Hepatocyte (in vitro differentiated cells): ENCODE measurements at places on chromosomes 12 and 14. TPM values are rescaled to one million over a fixed set of nuclear protein-coding genes. Genes with fewer than 3 reads are reported as not detected.

AQP6 gene
- total RNA-seq = not detected in 2 replicates

ACSS3 gene
- 18.8 and 31.4 TPM in 2 replicates for total RNA-seq

DNA sequence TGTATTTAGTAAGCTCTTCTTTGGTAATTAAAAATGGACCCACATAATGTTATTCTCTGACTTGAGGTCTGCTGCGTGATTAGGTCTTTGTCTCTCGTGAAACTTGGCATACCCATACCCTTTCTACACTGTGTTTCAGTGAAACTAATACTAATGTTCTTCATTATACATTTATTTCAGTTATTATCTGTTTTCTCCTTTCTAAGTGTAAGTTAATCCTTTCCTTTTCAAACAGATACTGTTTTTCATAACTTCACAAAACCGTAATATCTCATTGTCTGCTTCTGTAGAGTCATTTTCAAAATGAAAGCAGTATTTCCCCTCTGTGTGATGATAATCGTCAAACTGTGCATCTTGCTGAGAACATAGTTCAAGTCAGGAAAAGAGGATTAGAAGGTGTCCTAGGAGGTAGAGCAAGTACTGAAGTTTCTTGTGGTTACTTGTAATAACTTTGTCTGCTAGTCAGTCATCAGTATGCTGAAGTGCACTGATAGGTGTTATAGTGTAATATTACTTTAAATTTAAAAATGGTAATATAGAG is 15.9 kb downstream of the PYROXD1 start:
- no peak overlapping the region for H3K27ac ChIP-seq
- H3K27me3 ChIP-seq = no peaks in the 10 kb centered on the region
- H3K4me3 ChIP-seq = no peak overlapping the region
- H3K4me1 ChIP-seq = no peaks in the 10 kb centered on the region
- no peak for DNase-seq
- H3K36me3 ChIP-seq = no peaks in the 10 kb centered on the region

DNA sequence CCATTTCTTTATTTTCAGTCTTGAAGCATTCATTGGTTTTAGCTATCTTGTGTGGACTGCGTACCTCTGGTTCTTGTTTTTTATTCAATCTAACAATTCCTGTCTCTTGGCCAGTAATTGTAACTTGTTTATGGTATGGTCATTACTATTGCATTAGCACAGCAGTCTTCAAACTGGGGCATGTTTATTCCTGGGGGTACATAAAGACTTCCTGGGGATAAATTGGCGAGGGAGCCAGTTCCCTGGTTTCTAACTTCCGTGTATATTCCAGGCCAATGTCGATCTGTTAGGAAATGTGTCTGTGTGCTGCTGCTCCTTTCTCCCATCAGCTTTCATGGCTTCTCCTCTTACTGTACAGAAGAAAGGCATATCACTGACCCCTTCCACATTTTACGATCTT is 13.7 kb upstream of the EVL start:
- H3K4me1 ChIP-seq = peaks cover 16% of the 10 kb centered on the region
- H3K4me3 ChIP-seq = no peak overlapping the region
- DNase-seq = no peak
- no peaks in the 10 kb centered on the region for H3K27me3 ChIP-seq
- no peaks in the 10 kb centered on the region for H3K36me3 ChIP-seq
